NCI-H187 (cell line): ENCODE measurements at places on chromosomes 5 and 9.

DNA sequence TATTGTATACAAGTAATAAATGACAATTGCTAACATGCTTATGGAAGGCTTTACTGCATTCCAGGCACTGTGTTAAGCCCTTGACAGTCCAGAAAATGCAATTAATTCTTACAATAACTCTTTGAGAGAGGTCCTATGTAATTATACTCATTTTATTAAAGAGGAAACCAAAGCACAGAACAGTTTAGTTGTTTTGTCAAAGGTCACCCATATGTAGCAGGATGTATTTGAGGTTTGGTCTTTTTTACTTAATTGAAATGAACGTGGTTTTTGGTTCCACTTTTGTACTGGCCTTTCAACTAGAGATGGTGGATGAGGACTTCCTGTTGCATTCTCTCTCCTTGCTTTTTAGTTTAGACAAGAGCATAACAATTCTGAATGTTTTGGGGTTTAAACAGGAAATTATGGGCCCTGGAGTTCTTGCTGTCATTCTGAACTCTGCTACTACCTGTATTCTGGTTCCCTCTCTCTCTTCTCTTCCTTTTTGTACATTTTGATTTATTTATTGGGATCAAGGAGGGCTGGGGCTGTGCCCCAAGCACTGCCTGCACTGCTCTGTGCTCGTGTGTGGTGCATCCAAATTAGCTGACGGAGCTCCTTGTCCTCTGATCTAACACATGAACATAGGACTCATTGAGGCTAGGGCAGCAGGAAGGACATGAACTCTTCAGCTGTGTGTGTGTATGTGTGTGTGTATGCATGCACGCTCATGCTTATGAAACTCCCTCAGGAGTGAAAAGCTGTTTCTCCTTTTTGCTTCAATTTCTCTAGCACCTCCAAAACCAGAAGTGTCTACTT lies 47.4 kb downstream of the SLC28A3 start:
- DNase-seq = no peak

- DNase-seq = no peak
These were observed 1402.7 kb upstream of the DMAC1 start for GRCh38 chr9:9202276-9202675.

DNA sequence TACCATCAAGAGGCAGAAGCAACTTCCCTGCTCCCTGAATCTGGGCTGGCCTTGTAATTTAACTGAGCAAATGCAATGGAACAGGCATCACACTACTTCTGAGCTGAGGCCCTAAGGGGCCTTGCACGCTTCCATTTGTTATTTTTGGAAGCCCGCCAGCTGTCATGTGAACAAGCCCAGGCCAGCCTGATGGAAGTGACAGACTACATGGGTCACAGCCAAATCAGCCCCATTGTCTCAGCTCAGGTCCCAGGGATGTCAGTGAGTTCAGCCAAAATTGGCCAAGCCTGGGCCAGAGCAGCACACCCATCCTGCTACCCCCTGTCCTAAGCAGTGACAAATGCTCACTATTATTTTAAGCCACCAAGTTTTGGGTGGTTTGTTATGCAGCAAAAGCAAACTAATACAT lies 72.8 kb downstream of the PRRT1B start:
- DNase-seq = no peak

GRCh38 chr9:77131399-77131798 lies 45.9 kb upstream of the VPS13A start:
- DNase-seq = no peak

GRCh38 chr5:38554403-38554802 lies 2.0 kb downstream of the LIFR start:
- no peak for DNase-seq
